RWPE2 (cell line): ENCODE measurements at places on chromosomes 4 and X.

DNA sequence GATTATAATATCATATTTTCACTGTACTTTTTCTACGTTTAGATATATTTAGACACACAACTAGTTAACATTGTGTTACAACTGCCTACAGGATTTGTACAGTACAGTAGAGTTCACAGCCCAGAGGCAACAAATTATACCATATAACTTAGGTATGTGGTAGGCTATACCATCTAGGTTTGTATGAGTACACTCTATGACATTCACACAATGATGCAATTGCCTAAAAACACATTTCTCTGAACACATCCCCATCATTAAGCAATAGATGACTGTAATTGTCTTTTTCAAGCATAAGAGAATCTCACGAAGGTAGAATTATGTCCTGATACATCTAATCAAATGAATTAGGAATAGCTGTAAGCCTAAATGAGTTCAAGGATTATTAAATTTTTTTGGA is 12.3 kb upstream of the TIGD2 start:
- no peak for DNase-seq

DNA sequence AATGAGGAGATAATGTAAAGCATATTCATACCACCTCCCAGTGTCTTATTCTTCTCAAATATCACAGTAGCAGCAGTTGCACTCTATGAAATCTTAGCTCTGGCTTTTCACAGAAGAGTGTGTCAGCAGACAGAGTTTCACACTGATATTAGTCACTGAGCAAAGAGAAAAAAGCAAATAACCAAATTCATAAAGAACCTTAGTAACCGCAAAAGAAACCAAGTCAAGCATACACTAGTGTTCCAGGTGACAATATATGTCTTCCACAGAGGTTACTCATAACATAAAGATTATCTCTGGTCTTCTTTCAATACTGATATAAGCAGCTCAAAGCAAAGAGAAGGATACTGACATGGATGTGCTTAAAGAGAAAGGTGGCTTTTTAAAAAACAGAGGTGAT is 181.7 kb upstream of the EDNRA start:
- no peak for DNase-seq

DNA sequence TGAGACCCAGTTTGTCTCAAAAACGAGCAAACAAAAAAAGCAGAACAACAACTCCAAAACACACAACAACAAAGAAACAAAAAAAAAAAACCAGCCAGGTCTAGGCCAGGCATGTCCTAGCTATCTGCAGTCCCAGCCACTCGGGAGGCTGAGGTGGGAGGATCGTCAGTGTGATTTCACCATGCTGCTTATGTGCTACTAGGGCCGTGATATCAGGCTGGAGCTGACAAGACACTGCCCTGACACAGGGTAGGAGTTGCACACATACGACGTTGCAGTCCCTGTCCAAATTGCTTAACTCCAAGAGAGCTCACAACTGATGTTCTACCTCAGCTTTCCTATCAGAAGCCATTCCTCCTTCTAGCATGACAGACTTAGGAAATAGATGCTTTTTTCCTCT is 204.9 kb downstream of the AASDH start:
- no peak for DNase-seq

DNA sequence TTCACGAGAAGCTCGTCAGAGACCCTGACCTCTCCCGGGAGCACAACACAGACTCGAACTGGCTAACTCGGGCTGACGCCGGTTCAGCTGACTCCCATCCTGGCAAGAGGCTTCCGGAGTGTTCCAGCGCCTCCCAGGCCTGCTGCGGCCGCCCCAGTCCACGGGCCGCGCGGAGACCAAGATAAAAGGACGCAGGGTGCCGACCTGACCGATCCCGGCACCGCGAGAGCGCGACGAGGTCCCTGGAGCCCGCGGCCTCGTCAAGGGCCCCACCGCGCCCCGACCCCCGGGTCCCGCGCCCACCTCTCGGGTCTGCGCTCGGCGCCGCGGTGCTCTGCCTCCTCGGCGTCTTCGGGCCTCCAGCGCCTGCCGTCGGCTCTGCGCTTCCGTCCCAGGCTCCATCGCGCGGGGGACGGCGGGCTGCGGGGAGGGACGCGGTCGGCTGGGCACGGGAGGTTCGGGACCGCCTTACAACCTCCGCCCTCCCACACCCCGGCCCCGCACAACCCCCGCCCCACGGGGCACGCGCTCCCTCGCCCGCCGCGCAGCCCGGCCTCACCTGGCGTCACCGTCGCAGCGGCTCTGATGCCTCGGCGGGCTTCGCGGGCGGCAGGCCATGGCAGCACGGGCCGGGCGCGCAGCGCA is 426 bp downstream of the SLBP start:
- no peak for DNase-seq

GRCh38 chr4:141560056-141560455 is 76.3 kb upstream of the IL15 start:
- no peak for DNase-seq

- DNase-seq: no peak
These were observed 286.6 kb downstream of the BMPR1B start for GRCh38 chr4:95044324-95044837.

- DNase-seq: no peak
These were observed 13.9 kb upstream of the RASL11B start for GRCh38 chr4:52848254-52848653.

DNA sequence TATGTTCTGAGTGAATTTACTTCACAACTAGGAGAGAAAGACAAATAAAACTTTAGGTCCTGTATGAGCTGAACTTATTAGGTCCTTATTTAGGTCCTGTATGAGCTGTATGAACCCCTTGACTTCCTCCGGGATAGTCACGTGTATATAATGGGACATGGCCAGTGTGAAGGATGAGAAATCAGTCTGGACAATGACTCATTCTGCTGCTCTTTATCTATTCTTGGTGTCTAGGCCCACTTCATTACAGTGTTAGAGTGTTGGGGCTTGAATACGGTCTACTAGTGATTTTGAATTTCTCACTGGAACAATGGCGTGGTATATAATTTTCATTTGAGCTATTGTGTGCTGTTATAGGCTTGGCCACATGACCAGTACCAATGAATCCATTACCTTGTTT is 21.9 kb downstream of the STK26 start:
- DNase-seq: no peak

DNA sequence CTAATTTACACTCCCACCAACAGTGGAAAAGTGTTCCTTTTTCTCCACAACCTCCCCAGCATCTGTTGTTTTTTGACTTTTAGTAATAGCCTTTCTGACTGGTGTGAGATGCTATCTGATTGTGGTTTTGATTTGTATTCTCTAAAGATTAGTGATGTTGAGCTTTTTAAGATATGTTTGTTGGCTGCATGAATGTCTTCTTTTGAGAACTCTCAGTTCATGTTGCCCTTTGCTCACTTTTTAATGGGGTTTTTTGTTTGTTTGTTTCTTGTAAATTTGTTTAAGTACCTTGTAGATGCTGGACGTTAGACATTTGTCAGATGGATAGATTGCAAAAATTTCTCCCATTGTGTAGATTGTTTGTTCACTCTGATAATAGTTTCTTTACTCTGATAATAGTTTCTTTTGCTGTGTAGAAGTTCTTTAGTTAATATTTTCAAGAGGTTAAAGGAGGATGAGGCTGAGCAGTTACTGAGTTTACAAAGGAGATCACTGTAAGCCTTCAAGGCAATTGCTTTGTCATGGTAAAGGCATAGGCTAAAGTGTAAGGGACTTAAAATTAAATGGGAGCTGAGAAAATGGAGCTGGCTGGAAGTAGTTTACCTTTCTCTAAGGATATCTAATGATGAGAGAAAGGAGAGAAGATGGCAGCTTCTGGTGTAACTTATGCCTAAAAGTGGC is 323.4 kb downstream of the PCDH7 start:
- no peak for DNase-seq

GRCh38 chr4:139337612-139338011 is 35.3 kb upstream of the NDUFC1 start:
- DNase-seq: no peak

DNA sequence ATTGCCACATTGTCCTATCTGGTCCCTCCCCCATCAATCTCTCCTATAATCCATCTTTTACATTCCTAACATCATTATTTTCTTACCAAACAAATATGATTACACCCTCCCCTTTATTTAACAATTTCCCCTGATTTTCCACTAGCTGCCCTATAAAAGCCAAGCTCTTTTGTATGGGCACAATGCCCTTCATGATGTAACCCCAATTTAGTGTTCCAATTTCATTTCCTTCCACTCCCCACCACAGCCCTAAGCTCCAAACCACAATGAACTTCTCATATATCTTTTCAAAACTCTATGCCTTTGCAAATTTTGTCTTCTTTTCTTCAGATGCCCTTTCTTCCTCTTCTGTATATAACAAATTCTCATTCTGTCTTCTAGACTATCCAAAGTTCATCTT is 39.5 kb upstream of the PTPN13 start:
- no peak for DNase-seq

DNA sequence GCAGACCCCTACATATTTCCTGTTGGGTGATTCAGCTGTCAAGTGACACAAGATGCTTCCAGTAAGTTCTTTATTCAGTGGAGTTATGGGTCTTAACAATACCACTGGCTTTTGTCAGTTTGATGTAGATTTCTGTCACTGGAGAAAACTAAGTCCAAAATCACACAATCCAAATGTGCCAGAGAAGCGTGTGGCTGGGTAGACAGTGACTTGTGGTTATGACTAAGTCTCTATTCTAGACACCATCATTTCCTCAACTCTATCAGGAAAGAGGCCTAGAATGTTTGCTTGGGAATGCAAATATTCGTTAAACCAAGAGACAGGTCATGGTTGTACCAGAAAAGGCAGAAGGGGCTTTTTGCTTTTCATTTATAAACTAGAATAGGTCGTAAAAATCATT is 54.4 kb upstream of the HS3ST1 start:
- DNase-seq: no peak

DNA sequence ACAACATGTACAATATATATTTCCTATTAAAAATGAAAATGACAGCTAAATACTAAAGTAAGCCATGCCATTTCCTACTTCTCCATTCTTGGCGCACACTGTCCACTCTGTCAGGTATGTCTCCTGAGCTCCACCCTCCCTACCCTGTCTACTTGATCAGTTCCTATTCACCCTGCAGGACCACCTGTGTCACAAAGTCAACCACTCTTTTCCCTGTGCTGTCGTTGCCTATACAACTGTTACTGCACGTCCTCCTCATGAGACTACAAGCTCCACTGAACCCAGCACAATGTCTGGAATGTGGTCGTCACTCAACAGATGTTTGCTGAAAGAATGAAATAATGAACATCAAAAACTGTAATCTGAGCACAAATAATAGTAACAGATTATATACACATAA is 54.9 kb downstream of the SLC9A7 start:
- DNase-seq: no peak

GRCh38 chrX:110665223-110666002 is 130.2 kb downstream of the CHRDL1 start:
- no peak for DNase-seq

GRCh38 chr4:145281951-145282350 is 101.6 kb upstream of the OTUD4 start:
- DNase-seq: no peak

DNA sequence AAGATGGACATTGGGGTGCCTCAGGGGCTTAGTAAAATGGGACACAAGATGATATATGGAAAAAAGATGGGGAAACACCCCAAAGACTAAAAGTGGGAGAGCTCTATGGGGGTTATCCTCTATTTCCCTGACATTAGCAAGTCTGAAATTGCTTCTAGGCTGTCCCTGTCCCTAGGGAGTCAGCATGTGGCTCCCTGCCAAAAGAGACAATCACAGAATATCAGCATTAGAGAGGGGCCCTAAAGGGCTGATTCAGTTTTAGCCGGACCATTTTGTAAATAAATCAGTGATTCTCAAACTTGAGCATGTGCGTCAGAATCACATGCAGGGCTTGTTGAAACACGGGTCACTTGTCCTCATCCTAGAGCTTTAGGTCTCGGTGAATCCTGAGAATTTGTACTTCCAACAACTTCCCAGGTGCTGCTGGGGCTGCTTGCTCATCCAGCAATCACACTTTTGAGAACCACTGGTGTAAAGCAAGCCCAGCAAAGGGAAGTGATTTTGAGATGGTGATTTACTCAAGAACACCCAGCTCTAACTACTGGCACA is 165.3 kb upstream of the DGKK start:
- DNase-seq: no peak
